ENCODE measurements at places on chromosomes 6 and 20.

GRCh38 chr6:108243836-108244235, 17.0 kb downstream of the SNX3 start:
- DNase-seq, result no peak

DNA sequence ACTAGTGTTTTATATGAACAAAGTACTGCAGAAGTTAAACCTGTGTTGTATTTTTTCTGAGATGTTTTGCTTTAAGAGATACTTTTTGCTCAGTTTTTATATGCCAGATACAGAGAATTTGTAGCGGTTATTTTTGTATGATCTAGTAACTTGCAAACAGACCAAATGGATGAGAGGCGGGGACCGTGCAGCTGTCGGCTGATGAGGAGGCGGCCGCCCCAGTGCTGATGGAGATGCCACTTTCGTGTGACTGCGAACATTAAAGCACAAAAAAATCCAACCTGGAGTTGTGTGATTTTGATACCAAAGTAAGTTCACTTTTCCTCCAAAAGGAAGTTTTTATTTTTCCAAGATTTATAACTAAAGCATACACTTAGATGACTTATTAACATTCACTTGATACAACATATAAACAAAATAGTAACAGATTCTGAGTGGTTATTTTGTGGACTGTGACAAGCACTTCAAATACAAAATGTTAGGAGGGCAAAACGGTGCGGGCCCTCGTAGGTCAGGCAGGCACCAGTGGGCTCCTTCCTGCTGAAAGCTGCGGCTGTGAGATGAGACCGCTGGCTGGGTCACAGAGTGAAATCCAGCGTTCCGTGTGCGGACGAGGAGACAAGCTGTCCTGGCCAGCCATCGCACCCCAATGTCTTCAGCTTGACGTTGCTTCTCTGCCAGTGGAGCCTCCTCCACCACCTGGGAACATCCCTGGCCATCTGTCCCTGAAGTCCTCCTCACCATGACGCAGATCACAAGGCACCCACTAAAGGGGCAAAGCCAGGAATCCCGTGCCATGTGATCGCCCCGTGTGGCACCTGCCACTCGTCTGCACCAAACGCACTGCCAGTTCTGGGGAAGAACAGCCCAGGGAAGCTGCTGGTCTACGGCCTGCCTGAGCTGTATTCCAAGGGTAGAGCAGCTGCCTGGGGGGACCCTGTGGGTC, 4.0 kb upstream of the OGFR start:
- no peak for DNase-seq

GRCh38 chr6:13156381-13156780, 172.0 kb downstream of the TBC1D7 start:
- no peak for DNase-seq

DNA sequence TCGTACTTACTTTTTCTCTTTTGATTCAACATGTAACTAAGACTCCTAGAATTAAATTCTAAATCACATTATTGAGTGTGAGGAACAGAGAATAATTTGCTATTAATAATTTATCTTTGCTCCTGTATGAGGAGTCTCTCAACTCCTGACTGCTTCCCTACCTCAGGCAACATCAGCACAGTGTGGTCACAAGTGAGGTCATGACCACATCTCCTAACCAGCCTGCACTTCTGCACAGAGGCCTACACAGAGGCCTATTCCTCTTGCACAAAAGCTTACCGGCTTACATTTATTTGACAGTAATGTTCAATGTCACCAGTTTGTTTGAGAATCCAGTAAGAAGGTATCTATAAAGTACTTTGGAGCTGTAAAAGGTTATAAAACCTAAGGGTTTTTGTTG, 637.4 kb upstream of the MARCKS start:
- DNase-seq, result no peak

- no peak for DNase-seq
Measured at GRCh38 chr6:160986851-160987250, 4.7 kb upstream of the MAP3K4 start.

DNA sequence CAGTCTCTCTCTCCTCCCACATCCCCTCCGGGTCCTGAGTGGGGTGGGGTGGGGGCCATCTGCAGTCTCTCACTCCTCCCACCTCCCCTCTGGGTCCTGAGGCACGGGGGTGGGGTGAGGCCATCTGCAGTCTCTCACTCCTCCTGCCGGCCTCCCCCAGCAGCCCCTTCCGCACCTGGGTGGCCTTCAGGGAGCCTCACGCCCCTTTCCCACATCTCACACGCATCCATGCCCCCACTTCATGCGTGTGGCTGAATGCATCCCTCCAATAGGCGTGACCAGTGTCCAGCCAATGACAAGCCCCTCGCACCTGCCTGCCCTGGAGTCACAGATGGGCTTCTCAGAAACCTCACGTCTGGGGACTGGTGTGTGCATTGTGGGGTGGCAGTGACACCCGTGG, 993 bp upstream of the SRMS start:
- no peak for DNase-seq

- DNase-seq, result peak; percentile 65
Measured at GRCh38 chr20:53547664-53548239, 45.9 kb downstream of the ZNF217 start.

DNA sequence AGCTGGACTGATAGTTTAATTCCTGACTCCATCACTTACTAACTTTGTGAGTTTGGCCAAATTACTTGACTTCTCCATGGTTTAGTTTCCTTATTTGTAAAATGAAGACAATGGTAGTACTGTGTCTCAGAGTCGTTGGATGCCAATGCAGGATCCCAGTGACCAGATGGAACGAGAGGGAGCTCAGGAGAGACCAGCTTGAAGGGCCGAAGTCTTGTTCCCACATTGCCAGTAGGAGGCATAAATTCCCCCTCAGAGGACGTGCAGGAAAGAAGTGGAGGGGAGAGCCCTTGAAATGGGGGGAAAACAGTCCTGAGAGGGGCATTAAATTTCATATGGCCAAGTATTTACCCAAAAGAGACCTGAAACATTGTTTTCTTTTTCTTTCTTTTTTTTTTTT, 2.1 kb upstream of the MUC22 start:
- no peak for DNase-seq

DNA sequence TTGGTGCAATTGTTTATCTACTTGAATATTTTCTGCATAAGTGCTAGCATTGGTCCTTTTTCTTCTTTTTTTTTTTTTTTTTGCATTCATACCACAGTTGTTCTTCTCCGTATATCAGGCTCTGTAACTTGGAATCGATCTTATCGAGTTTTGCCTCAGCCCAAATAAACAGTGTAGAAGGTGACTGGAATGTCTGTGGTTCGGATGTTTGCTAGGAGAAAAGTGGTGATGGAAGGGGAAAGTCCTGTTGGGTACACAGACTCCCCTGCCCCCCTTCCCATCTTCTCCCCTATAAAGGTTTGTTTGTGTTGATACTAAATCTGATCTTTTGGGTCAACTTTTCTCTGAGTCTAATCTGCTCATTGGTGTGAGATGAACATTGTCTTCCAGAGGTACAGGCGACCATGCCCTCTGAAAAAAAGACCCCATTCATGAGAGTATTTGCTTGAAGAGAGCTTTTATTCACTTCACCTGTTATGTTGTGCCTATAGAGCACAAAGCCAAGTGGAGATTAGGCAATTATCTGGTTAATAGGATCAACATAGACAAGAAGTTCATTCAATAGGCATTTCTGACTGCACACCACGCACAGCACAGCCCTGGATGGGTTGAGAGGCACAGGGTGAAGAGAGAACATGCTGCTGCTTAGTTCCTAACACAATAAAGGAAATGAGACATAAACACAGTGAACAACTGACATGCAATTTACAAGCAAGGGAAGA, 620.0 kb downstream of the PKHD1 start:
- peak; percentile 74 for DNase-seq

DNA sequence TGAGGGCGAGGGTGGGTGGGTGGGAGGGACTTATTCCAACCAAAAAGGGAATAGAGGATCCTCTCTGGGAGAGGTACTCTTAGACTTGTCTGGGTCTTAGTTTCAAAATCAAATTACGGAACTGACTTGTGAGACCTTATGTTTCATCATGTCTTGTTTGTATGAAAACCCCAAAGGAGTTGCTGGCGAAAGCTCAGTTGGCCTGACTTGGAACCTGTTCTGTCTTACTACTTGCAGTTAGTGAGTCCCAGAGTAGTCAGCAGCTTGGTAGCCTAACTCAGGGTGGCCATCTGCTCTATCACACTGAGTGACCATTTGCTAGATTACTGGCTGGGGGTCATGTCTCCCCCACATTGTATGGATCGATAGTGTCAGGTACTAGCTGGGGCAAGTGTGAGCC, 114.9 kb upstream of the MOCS1 start:
- DNase-seq, result no peak

GRCh38 chr6:51618563-51618962, 468.9 kb downstream of the PKHD1 start:
- DNase-seq, result no peak

DNA sequence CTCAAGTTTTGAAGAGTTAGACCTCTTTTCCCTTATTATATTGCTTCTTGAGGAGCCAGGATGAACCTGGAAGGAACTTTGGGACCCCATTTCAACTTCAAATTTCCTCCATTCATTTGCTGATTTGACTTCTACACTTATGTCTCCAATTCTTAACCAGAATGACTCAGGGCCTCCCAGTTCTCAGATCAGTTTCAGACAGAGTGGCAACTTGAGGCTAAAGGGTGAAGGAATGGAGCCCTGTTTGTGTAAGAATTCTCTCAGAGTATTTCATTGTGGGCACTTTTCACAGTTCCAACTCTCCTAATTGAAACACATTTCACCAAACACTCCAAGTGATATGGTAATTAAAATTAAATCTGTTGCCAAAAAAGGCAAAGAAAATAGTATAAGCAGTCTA, 109.0 kb upstream of the FLRT3 start:
- DNase-seq, result no peak

DNA sequence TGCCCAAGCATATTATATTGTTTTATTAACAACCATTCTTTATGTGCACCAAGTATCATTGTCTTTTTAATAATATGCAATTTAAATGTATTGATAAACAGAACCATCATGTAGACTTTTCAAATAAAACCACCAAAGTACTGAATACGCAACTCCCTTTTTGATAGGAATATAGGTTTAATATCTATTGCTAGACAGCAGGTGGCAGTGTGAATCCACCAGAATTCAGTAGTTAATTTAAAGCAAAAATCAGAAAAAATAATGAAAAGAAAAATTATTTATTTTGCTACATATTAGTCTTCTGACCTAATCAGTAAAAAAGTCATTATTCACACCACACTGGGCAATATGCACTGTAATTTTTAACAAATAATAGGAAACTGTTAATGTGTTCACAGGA, 143.7 kb downstream of the KLHL32 start:
- DNase-seq, result peak; percentile 44

GRCh38 chr6:90175627-90176538, 120.8 kb downstream of the BACH2 start:
- DNase-seq, result no peak

GRCh38 chr6:116766506-116767176, 1.1 kb upstream of the FAM162B start:
- no peak for DNase-seq

- no peak for DNase-seq
Measured at GRCh38 chr20:10720565-10720964, 46.8 kb upstream of the JAG1 start.

All from NCI-H1105 treated with DMSO at 0.1 percent for 48 hours (cell line).